ENCODE measurements at places on chromosomes 5 and 9.

DNA sequence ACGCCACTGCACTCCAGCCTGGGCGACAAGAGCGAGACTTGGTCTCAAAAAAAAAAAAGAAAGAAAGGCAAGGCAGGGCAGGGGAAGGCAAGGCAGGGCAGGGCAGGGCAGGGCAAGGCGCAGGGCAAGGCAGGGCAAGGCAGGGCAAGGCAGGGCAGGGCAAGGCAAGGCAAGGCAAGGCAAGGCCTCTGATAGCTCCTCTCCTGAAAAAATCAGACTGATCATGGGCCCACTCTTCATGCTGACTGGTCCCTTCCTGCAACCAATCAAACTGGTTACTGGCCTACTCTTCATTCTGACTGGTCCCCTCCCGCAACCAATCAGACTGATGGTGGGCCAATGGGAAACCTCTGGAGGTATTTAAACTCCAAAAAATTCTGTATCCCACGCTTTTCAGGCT is 3.4 kb upstream of the ZBTB5 start:
- DNase-seq = no peak

DNA sequence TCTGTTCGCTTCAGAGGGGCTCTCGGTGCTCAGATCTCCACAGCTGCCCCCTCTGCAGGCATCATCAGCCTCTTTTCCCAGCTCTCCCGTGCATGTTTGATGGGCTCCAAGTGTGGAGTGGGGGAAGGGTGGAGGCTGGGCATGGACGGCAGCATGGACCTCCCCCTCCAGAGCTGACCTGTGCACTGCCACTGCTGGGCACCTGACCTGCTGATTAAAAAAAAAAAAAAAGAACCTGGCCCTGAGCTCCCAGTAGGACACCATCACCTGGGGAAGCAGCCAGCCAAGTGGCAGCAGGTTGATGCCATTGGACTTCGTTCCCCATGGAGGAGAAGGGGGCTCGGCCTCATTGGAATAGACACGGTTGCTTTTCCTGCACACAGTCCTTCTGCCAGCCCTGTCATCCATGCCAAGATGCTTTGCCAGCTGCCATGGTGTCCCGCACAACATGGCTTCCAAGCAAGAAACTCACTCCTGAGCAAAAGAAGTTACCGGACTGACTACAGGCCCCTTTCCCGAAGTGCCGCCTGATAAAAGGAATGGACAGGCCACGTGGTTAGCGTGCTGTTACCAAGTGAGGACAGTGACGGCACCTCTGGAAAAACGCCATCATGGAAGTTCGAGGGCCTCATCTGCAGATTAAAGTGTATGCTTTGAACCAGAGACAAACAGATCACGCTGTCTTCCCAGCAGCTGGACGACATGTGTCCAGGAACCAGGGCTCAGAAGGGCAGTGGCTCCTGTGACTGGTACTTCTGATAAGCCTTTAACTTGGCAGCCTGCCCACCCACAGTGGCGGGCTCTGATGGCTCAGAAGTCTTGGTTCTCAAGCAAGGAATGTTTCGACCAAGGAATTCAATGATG is 14.7 kb upstream of the BRD3OS start:
- no peak for DNase-seq

GRCh38 chr9:32412440-32412839 is 28.0 kb downstream of the ACO1 start:
- no peak for DNase-seq

GRCh38 chr9:86907346-86907745 is 40.0 kb downstream of the GAS1 start:
- DNase-seq = no peak

GRCh38 chr9:36730414-36730813 is 157.7 kb downstream of the MELK start:
- DNase-seq = no peak

DNA sequence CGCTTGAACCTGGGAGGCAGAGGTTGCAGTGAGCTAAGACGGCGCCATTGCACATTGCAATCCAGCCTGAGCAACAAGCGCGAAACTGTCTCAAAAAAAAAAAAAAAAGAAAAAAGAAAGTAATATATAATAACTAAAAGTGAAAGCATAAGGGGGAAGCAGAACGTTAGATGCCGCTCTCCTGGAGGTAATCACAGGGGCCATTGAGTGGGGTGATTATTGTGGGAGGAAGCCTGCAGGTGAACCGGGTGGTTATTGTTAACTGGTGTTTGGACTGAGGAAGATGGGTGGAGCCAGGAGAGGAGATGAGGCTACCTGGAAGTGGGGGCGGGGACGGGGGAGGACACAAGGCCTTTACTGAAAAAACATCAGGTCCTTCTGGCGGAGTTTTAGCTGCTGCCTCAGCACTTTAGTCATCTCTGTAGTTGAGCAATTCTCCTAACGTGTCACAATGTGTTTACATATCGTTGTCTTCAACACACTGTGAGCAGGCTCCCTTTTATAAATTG is 5.3 kb upstream of the TJP2 start:
- peak; percentile 62 for DNase-seq
